ENCODE measurements at places on chromosomes 3 and 15.

- no peak for DNase-seq
These were observed 33.7 kb upstream of the CD47 start for GRCh38 chr3:108124337-108125152.

- no peak for DNase-seq
These were observed 301.8 kb downstream of the LRTM1 start for GRCh38 chr3:54625805-54626787.

DNA sequence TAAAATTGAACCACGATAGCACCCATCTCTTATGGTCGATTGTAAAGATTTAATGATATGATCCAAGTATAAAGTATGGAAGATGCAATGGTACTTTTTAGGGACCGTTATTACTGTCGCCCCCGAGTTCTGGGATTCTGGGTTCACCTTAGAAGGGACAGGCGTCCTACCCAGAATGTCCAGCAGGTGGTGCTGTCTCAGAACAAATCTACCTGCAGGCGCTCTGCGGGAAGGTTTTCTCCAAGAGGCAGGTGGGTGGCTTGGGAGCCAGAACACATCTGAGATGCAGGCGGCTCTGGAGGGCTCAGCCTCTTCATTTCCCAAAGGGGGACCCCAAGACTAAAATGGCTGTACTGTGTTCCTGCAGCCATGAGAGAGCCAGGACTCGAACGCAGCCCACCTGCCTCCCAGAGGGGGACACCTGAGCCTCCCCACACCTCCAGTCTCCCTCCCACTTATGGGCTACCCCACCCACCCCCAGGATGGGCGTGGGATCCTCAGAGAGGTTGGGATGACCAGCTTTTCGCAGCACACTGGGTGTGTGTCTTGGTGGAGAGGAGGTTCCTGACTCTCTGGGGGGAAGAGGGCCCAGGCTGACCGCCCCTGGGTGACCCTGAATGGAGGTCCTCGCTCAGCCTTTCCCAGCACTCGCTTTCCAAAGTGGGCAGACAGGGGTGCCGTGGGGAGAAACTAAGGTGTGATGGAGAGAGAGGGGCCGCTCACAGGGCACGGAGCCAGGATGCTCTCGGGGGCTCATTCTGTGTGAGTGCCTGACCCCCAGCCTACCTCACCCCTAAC lies 28.1 kb upstream of the CORO2B start:
- peak; percentile 51 for DNase-seq

DNA sequence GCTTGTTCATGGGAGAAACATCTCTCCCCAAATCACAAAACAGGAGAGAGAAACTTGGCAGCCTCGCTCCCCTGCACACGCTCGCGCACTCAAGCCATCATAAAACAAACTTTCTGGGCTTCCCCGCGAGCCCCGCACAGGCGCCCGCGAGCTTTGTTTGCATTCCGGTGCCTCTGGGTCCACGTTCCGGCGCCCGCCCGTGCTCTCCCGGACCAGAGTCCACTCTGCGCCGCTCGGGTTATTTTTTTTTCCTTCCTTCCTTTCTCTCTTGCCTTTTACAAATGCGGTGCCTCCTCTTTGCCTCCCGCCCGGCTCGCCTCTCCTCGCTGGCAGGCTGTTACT lies 363 bp downstream of the MAGI1 start:
- DNase-seq, result no peak

GRCh38 chr3:110519071-110519470 lies 552.5 kb upstream of the NECTIN3 start:
- no peak for DNase-seq

GRCh38 chr3:188780193-188781147 lies 391.3 kb upstream of the TPRG1 start:
- DNase-seq, result no peak

GRCh38 chr3:159032311-159032710 lies 230.5 kb downstream of the MFSD1 start:
- DNase-seq, result no peak

- no peak for DNase-seq
These were observed 23.4 kb upstream of the TMEM115 start for GRCh38 chr3:50382722-50383121.

DNA sequence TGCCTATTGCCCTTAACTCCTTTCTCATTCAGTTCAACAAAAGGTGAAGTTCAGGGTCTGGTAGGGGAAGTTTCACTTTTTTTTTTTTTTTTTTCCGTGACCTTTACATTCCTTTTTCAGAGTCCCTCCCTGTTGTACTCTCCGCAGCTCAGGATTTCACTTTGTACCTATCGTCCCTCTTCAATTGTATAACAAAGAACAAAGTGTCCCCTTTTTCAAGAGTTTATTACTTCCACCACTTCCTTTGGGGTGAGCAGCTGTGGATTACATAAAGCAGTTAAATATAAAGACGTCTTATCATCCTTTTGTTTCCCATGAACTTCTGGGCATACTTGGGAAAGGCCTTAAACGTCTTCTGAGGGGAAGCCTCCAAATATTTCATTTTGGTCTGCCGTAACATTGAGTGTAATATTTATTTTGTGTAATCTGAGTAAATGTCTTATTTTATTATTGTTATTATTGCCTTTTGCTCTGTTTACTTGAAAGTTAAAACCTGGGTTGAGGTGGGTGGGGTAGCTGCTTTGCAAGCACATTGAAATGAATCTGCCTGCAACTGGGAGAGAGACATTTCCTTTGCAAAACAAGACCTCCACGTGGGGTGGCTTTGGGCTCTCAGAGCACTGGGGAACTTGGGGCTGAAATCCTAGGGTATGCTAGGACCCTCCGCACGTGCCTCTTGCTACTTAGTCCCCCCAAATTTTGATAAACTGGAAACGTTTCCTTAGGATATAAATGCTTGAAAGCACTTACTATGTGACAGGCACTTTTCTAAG lies 169.4 kb downstream of the MCTP2 start:
- DNase-seq, result no peak

DNA sequence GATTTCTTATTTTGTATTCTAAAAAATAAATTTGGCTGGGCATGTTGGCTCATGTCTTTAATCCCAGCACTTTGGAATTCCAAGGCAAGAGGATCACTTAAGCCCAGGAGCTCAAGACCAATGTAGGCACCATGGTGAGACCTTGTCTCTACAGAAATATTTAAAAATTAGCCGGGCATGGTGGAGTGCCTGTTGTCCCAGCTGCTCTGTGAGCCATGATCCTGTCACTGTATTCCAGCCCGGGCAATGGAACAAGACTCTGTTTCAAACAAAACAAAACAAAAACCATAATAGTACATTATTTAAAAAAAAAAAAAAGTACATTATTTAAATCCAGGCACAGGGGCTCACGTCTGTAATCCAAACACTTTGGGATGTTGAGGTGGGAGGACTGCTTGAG lies 5.5 kb upstream of the RTF1 start:
- no peak for DNase-seq

- DNase-seq, result no peak
These were observed 357.1 kb upstream of the PROK2 start for GRCh38 chr3:72142028-72142427.

DNA sequence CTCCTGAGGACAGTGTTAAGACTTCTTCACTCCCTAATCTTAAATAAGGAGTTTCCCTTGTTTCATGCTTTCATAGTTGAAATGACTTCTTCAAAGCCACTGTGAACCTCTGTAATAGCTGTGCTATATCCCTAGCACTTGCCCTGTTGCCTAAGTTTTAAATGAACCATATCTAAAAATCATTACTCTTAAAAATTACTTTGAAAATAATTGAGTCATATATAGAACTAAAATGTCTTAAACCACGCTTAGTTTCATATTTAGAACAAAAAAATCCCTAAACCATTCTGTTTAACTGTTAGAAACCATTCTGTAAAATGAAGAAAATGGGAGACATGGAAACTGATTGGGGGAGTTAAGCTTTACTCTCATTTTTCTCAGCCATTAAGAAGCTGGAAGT lies 29.8 kb downstream of the DNAJC19 start:
- DNase-seq, result no peak

DNA sequence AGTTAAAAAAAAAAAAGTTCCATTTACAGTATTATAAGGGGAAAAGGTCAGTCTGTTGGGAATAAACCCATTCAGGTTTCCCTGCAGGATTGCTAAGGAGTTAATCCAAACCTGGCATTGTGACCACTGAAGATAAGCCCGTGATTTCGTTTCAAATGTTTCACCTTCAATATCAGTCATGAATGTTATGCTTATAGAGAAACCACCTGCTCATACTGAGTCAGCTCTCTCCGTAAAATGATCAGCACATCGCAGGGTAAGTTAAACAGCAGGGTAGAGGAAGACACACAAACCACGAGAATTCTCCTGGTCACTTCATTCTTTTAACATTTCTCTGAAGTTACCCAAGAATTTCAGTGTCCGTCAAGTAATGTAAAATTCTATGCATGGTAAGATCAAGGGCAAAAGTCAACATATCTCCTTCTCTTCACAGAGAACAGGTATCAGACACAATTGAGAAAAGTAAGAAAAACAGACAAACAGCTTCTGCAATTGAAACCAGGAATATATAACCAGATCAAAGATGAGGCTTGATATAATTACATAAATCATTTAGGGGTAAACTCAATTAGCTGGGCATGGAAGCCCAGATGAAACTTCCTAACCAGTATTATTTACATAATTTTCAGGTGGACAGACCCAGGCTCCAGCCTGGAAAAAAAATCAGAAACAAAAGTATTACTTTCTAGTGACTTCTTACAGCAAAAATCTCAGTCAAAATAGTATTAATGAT lies 67.6 kb upstream of the ARHGEF3 start:
- no peak for DNase-seq

DNA sequence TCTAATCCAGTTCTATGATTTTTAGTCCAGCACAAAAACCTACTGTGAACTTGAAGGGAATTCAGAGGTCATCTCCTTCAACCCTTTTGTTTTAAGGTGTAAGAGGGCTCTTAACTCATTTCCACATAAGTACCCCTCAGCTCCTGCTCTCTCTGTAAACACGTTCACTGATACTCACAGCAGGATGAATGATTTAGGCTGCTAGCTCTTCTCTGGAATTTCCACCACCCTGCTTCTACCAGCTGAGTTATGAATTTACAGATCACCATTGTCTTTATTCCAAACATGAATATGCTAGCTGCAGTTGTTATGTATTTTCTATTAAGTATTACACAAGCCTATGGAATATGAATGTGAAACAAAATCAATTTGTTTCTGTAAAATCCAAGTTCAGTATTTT lies 101.3 kb upstream of the NANOGP8 start:
- DNase-seq, result no peak

- no peak for DNase-seq
These were observed 20.5 kb downstream of the EXOSC7 start for GRCh38 chr3:44996556-44996969.

GRCh38 chr3:188589071-188589470 lies 435.1 kb downstream of the LPP start:
- DNase-seq, result no peak

- DNase-seq, result no peak
These were observed 101.0 kb upstream of the NMNAT3 start for GRCh38 chr3:139778682-139779233.

DNA sequence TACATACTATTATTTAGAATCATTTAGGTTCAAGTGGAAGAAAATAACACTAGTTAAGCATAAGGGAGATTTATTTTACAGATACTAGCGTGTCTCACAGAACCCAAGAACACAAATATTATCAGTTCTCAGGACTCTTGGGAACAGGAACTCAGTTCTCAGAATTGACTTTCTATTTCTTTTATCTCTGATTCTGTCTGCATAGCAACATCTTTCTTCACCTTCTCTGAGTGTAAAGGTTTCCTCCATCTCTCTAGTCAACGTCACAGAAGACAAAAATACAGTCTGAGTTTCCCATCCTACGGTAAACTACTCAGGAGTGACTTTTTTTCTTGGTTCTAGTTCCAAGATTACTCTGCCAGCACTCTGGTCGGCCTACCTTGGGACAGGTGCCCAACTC lies 220.0 kb downstream of the SV2B start:
- DNase-seq, result no peak

GRCh38 chr3:29255854-29256696 lies 24.8 kb upstream of the RBMS3 start:
- no peak for DNase-seq

GRCh38 chr15:56174649-56175048 lies 69.0 kb downstream of the RFX7 start:
- DNase-seq, result no peak

DNA sequence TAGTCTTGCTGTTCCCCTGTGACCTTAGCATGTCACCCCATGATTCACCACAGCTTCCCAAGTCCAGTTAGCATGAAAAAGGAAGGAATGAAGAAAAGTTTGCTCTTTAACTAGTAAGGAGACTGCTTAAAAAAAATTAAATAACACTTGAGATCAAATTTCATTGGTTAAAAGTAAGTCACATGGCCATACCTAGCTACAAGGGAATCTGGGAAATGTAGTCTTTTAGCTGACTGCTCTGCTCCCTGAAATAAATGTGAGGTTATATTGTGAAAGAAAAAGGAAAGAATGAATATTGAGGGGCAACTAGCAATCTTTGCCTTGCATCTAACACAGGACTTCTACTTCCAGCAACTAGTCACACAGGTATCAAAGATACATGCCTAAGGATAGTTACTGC lies 84.7 kb upstream of the LRRN1 start:
- no peak for DNase-seq

- DNase-seq, result no peak
These were observed 18.0 kb upstream of the DUT start for GRCh38 chr15:48313216-48313615.

GRCh38 chr3:143436231-143436930 lies 316.8 kb downstream of the CHST2 start:
- no peak for DNase-seq

- DNase-seq, result no peak
These were observed 69.1 kb upstream of the MAGI1 start for GRCh38 chr3:66107855-66108254.

GRCh38 chr3:47850564-47851410 lies 47.8 kb downstream of the DHX30 start:
- no peak for DNase-seq

DNA sequence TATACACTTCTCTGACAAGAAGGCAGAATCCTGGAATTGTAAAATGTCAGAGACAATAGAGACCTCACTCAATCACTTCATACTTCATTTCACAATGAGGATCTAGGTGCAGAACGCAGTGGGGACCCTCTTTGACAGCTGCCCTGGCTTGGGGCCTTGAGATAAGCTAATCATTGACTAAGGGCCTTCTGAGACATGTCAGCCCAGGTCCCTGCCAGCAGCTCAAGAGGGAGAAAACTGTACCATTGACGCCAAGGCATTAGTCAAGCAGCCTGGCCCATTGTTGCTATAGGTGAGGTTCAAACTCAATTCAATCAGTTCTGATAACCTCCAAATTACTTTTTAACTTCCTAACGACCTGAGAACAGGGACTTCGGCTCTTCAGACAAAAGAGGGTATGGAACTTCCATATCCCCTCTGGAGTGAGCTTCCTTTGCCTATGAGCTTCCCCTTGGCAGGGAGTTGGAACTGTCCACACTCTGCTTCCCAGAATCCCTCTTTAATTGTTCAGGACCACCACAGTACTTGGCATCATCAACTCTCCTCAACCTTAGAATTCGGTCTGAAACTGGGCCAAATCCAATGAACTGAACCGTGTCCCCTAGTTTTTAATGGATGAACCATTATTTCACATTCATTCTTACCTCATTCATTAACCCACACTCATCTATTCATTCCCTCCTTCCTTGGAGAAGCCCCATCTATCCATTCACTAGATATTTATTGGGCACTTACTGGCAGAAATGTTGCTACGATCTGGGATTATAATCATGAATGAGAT lies 1.5 kb upstream of the CYP8B1 start:
- DNase-seq, result no peak
